Substantia nigra (tissue), 51 donors: ENCODE measurements at places on chromosomes 4 and X.
A peak's percentile ranks its signal among the peaks of the same experiment; 100 is the strongest.

GRCh38 chrX:121102101-121102500 is 54.7 kb downstream of the GLUD2 start:
- no peak for DNase-seq

- peak; percentile 29 for DNase-seq
Observed at GRCh38 chrX:154457491-154458115, 478 bp upstream of the PLXNA3 start.

- DNase-seq = no peak
Observed at GRCh38 chrX:16160729-16161128, 6.6 kb upstream of the MAGEB17 start.

DNA sequence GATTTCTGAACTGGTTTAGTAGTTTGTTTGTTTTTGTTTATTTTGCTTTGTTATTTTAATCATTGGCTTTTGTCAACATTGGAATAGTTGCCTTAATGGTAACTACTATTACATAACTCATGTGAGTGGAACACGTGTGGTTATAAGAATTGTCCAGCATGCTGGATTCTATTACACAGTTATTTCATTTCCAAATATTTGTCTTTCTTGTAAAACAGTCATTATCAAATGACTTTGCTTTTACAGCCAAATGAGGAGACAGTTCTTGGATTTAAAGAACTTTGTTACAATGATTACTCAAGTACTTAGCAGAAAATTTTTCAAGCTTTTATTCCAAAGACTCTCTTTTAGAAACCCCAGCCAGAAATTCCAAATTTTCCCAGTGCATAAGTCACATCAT is 516.1 kb upstream of the MAGEB2 start:
- DNase-seq = no peak

- no peak for DNase-seq
Observed at GRCh38 chr4:110460074-110460746, 15.7 kb upstream of the ENPEP start.
